ENCODE measurements at places on chromosomes 1 and 21.

DNA sequence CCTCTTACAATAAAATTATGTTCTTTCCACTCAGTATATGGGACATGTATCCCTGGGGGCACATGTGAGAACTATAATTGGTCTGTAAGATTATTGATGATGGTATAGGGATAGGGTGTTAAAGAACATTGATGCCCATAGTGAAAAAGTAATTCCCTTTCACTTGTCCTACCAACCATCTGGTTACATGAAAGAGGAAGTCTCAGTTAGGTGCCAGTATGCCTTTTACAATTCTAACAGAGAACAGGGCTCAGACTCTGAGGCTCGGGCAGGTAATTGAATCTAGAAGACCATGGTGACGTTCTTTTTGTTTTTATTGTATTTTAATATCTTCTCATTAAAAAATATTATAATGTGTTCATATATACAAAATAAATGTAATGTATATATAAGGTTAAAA lies 113.6 kb downstream of the FGGY start:
- DNase-seq: no peak

DNA sequence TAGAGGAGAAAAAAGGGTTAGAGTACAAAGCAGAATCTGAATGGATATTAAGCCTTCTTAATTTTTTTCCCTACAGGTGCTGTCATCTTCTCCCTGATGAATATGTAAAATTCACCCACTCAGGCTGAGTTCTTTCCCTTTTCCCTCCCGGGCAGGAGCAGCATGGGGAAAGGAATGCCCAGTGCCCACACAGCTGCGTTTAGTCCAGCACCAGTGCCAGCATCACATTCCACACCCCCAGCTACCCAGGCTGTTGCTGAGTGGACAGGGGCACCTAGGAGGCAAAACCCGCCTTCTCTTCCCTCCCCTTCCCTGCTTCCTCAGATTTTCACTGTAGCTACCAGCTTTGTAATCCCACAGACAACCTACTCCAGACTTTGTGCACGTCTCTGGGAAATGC lies 3.4 kb upstream of the CADM3 start:
- DNase-seq: no peak

GRCh38 chr1:11573116-11573692 lies 81.0 kb downstream of the FBXO2 start:
- no peak for DNase-seq

DNA sequence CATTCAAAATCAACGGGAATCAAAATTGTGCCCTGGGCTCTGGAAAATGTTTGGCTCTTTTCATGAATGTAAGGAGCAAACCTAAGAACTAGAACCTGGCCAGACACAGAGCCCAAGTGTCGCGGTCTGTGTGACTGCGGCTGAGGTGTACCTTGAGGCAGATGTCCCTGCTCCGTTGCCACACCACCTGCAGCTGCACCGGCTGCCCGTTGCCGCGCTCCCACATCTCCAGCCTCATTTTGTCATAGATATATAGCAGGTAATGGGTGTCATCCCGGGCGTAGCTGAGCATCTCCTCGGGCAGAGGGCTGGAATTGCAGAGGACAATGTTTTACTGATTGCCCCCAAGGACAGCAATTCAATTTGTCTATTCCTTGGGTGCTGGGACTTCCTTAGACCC lies 18.7 kb downstream of the EXOSC10 start:
- no peak for DNase-seq

DNA sequence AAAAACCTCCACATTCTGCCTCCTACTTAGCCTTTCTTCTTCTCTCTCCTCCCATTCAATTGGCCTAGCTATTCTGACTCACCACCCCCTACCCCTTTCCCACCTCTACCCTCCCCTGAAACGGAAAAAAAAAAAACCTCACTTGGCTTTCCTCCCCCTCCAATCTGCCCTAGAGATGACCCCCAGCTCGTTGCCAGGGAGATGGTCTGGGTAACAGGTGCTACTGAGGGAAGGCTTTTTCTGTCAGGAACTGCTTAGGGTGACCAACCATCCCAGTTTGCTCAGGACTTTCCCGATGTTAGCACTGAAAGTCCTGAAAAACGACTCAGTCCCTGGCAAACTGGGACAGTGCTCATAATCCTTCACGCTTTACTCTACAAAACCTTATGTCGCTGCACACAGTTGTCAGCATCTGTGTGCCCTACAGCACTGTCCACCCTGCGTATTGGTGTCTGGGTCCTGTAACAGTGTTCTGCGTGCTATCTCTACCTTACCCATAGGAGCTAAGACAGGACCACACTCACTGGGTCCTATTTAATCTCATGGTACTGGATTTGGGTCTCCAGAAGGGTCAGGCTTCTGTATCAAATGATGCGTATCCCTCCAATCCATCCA lies 7.7 kb upstream of the CADM3 start:
- DNase-seq: no peak

Data from NCI-H510A (cell line).